ENCODE measurements at places on chromosomes 6 and 20.

- DNase-seq, result no peak
Observed at GRCh38 chr20:59145247-59145923, 18.2 kb upstream of the ZNF831 start.

- no peak for DNase-seq
Observed at GRCh38 chr6:7802662-7803061, 76.8 kb downstream of the BMP6 start.

DNA sequence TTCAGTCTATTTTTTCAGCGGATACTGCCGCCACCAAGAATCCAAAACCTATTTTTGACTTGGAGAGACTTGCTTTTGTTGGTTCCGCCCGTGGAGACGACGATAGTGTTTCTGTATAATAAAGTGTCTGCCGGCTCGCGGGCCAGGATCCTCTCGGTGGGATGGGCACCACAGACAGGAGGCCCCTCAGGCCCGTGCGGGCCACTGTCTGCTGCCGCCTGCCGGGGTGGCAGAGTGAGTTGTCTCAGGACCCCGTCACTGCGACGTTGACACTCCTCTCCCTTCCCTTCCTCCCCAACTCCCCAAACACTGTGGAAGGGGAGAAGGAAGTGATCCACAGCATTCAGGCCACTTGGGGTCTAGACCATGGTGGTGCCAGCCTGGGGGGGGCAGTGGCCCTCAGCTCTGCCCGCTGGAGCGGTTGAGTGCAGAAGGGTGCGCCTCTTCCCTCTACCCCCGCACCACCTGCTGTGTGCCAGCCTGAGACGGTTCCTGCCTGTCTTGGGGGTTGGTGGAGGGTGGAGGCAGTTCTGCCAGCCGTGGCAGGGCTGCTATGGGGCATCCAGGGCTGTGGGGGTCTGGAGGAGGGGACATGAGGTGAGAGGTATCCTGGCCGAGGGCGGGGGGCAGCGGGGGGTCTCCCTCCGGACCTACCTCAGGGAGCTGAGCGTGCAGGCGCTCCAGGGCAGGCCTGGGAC is 17.5 kb downstream of the RBM38 start:
- no peak for DNase-seq

- DNase-seq, result no peak
Observed at GRCh38 chr6:25312703-25313102, 33.5 kb downstream of the CARMIL1 start.

DNA sequence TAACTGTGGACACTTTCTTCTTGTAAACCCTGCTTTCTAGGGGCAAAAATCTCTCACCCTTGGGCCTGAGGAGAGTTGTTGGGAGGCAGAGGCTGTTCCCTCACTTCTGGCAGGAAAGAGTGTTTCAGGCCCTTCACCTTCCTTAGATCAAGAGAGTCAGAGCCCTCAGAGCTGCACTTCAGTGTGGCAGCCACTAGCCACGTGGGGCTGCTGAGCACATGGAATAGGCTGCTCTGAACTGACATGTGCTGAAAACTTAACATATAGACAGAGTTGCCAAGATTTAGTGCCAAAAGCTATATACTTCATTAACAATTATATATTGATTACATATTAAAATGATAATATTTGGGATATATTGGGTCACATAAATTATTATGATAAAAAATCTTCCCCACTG is 4.4 kb upstream of the LMBRD1 start:
- no peak for DNase-seq

DNA sequence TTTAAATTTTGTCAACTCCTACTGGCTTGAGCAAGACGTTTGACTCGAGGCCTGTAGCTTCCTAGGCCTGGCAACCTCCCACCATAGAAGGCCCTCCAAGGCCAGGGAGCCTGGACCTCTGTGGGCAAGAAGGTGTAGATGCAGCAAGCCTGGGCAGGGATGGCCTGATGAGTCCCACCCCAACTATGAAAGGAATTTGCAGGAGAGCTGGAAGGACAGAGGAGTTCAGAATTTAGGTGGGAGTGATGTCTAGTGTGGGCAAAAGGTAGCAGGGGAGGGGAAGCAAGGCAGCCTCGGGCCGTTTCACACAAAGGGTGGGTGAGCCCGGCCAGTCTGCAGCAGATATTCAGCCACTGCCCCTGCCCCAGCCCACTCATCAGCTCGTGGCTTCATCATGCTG is 245.2 kb downstream of the CDH26 start:
- DNase-seq, result no peak

DNA sequence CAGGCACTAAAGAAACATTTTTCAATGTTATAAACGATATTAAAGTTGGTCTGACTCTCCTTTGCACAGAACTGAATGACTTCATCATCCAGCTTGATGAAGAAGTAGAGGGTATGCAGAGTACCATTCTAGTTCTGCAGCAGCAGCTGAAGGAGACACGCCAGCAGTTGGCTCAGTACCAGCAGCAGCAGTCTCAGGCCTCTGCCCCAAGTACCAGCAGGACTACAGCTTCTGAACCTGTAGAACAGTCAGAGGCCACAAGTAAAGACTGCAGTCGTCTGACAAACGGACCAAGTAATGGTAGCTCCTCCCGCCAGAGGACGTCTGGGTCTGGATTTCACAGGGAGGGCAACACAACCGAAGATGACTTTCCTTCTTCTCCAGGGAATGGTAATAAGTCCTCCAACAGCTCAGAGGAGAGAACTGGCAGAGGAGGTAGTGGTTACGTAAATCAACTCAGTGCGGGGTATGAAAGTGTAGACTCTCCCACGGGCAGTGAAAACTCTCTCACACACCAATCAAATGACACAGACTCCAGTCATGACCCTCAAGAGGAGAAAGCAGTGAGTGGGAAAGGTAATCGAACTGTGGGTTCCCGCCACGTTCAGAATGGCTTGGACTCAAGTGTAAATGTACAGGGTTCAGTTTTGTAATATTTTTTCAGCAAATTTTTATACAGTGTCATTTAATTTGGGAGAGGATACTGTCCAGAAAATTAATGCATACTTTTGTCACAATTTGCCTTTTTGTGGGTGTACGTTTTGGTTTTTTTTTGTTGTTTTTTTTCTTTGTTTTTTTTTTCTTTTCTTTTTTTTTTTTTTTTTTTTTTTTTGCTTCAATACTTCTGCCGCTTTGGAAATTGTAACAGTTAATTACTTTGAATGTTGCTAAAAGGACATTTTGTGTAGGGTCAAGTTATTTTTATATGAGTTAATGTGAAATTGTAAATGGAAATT is 6.6 kb upstream of the ACAT2 start:
- DNase-seq, result no peak

DNA sequence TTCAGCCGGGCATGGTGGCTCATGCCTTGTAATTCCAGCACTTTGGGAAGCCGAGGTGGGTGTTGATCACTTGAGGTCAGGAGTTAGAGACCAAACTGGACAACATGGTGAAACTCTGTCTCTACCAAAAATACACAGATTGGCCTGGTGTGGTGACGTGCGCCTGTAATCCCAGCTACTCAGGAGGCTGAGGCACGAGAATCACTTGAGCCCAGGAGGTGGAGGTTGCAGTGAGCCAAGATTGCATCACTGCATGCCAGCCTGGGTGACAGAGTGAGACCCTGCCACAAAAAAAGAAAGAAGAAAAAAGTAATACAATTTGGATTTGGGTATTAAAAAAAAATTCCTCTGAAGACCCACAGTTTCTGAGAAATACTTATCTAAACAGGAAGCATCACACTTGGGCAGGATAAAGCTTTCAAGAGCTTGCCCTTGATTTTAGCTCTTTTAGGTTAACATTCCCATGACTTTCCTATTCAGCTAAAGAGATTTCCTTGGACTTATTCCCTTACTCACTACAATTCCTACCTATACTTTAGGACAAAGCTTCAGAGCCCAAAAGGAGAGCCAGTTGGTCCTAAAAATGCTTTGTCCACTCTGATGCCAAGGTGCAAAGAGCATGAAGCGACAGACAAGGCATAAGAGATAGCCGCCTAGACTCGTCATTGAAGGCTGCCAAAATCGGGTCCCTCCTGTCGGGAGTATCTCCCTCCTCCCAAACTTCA is 1.9 kb downstream of the ELOVL2 start:
- DNase-seq, result no peak

- no peak for DNase-seq
Observed at GRCh38 chr20:17276101-17276500, 49.3 kb downstream of the PCSK2 start.

DNA sequence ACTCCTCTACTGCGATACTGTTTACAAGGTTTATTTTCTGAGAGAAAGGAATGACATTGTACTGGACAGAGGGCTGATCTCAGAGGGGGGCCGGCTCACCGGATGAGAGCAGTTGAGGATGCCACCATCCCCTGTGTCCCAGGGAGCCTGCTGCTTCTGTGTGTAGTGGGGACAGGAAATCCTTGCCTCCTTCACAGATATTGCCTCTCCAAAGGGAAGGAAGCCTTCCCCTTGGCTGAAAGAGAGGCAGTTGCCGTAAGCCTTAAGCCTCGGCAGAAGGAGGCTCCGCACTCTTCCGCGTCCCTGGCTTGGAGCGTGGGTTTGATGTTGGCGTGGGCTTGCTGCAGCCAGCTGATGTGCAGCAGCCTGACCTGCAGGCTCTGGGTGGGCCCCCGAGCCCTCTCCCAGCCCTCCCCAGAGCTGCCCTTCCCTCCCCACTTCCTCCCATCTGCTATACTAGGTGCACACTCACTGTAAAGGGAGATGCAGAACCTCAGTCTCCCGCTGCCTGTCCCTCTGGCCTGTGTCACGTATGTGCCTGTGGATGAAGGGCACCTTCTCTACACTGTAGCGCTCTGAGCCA is 45.7 kb upstream of the RPS6KA2 start:
- no peak for DNase-seq

DNA sequence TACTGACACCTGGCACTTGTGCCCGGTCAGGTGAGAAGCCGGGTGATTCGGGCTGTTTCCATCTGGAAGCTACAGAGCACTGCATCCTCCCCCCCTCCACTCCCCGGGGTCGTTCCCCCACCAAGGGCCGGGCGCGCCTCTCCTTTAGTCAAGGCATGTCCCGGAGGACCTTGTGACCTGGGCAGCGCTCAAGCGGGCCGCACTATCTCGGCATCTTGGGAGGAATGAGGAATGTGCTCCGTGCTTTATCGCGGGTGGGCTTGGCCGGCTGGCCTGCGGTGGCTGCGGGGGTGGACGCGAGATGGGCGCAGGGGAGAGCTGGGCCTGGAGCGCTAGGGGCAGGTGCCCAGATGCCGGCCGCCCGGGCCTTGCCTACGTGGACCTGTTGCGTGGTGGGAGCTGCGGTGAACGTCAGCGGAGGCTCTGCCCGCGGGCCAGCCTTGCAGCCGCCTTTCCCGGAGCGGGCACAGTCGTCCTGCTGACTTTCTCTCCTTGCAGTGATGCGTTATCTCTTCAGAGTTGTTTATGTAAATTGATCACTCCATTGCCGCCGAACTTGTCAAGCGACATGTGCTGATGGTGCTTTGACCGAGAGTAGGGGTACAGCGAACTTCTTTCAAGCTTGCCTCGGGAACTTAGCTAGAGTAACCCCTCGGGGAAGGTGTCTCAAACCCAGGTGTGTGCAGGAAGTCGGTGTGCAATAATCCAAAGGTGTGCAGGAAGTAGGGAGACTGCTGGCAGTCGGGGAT is 1.1 kb downstream of the LRRC1 start:
- DNase-seq, result no peak

GRCh38 chr6:27517238-27517637 is 44.3 kb upstream of the ZNF184 start:
- no peak for DNase-seq

DNA sequence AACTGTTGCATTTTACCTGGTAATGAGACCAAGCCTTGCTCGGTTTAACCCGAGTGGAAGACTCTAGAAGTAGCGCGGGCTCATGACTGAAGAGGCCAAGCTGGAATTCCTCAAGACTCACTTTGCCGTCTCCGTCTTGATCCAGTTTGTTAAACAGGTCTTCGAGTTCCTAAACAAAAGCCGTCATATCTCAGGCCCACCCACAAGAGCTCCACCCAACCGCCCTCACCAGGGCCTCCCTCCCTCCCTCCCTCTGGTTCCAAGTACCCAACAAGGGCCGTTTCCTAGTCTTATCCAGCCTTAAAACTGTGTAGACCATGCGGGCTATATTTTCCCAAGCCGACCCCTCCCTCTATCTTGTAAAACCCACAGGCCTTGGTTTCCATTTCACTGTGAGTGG is 81.4 kb downstream of the NINL start:
- no peak for DNase-seq

DNA sequence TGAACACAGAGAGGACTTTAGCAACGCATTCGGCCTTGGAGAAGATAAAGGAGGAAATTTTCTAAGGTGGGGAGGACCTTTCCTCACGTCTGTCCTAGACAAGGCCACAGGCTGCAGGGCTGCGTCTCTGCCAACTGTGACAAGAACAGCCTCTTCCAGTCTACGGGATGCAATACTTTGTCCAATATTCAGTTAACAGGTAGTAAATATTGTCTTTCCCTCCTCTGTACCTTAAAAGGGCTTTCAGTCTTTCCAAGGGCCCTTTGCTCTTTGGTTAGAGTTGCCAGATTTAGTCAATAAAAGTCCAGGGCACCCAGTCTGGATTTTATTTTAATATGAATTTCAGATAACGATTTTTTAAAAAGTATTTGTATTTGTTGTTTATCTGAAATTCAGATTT is 78.2 kb downstream of the ELOVL4 start:
- no peak for DNase-seq

GRCh38 chr6:146850238-146850896 is 251.6 kb downstream of the ADGB start:
- DNase-seq, result peak; percentile 55

DNA sequence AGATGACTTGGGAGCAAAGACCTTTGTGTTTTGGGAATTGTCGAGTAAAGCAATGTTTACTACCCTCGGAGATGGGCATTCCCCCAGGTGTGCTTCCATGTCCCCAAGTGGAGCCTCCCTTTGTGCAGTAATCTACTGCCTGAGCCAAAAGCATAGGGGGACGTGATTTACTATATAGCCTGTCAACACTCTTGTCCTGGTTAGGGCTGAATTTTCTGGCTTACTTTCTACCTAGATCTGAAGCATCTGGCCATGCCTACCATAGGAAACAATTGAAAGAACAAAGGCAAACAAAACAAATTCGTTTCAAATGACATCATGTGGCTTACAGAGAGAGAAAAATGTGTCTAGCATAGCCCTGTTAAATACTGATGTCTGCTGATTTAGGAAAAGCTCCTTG is 350.6 kb downstream of the SAMD5 start:
- DNase-seq, result no peak

DNA sequence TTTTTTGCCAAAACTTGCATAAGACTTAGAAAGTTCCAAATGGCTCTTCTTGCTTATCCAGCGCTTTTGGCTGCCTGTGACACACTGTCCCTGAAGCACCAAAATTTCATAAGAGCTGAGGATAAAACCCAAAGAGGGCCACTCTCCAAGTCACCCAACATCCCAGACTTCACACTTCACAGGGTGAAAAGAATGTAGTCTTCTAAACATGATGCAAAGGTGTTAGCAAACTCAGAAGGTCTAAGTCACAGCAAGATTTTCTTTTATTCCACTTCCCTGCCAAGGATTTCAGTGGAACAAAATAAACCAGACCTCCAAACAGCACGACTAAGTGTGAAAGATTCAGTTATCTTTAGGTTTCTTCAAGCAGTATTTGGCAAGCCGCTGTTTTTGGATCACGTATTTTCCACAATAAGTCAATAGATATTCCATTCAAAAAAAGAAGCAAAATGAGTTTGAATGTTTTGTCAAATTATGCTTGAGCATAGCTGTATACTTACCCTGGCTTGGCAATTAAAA is 44.6 kb upstream of the CD93 start:
- no peak for DNase-seq

- DNase-seq, result no peak
Observed at GRCh38 chr6:1468126-1468525, 78.8 kb downstream of the FOXF2 start.

Data from activated CD4-positive, alpha-beta T cell treated with anti-CD3 and anti-CD28 coated beads, Interleukin-10, Interleukin-2, amounts not matched to agents 100 ng/mL and 50 ng/mL, durations not matched to agents 16 hours and 8 hours (primary cell).